ENCODE measurements at places on chromosomes 4 and X.

- peak; percentile 21 for DNase-seq
Observed at GRCh38 chrX:110734271-110734670, 61.3 kb downstream of the CHRDL1 start.

- DNase-seq, result peak; percentile 57
Observed at GRCh38 chr4:156677131-156677531, 294.5 kb downstream of the PDGFC start.

GRCh38 chr4:168688584-168688983, 191.7 kb downstream of the PALLD start:
- no peak for DNase-seq

DNA sequence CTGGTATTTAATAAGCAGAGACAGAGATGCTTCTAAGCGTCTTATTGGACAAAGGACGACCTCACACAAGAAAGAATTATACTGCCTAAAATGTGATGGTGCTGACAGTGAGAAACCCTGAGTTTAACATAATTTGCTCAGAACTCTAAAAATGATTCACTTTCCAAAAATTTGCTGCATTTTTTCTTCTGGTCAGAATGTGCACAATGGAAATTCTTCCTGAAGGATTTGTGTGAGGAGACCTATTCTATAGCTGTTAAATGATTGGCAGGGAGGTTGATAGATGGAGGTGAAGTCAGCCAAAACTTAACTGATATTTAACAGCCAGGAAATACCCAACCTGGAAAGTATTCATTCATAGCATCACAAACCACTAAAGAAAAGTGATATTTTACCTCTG, 1.7 kb downstream of the MAGEC3 start:
- peak; percentile 38 for DNase-seq

DNA sequence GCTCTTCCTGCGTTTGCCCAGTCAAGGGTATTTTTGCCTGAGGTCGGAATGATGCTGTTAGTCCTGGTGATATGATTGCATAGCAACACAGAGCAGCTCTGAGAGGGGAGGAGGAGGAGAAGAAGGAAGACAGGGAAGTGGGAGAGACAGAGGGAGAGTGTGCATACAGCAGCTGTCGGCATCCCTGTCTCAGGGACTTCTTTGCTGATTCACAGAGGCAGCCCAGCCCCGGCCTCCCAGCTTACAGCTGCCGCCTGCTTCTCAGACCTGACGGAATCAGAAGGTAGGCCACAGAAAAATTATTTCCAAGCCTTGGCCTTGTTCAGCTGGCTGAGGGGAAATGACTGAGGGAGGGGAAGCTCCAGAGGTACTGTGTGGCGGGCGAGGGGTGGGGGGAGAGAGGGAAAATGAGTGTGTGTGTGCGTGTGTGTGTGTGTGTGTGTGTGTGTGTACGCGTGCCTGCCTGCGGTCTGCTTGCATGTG, 319 bp downstream of the DRP2 start:
- DNase-seq, result peak; percentile 31

DNA sequence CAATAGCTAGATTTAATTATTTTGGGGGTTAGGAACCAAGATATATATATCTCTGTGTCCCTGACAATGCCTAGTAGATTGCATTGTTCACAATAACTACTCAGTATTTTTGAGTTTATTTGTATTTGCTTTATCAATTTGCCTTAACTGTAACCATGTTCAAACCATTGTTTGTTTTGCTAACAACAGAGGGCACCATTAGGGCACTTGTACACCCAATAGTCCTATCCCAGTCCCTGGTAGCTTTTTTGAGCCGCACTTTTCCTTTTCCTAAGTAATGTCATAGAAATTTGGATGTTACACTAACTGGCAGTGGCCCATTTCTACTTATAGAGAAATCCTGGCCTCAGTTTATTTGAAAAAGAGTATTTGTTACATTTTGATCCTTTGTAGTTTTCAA, 575 bp upstream of the KLHL5 start:
- no peak for DNase-seq

DNA sequence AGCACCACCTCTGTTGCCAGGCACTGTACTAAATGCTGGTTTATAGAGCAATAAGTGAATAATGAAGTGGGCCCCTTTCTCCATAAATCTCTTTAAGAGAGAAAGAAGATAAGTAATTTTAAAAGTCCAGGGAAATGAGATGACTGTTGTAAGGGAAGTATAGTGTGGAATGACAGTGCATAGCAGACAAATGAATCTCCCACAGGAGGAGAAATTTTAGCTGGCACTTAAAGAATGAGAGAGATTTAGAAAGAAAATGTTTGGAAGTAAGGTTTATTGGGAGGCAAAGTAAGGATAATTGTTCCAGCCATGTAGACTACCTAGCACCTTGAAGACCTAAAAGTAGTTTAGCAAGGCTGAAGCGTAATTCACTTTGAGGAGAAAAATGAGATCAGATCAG, 1081.1 kb upstream of the PABPC4L start:
- no peak for DNase-seq

DNA sequence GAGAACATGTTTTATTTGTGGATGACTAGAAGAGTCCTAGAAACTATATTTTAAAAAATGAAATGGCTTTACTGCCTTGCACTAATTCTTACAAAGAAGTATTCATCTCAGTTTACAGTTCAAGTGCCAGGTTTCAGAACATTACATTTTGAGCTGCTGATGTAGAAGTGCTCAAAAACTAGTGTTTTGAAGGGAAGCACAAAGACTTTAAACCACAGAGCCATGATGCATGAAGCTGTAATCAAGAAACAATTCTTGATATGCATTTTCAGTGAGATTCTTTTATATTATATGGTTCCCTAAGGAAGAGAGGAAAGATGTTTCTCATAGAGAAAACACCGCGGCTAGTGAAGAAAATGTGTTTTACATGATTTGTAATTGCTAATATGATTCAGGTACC, 1163.0 kb downstream of the RAPGEF2 start:
- peak; percentile 8 for DNase-seq

GRCh38 chr4:141636082-141636770, at the start of gene IL15:
Gene IL15, plus strand, starts transcription at chr4:141636583. Its CDS starts 82,882 bp downstream, at chr4:141719465.
- peak; percentile 77 for DNase-seq

DNA sequence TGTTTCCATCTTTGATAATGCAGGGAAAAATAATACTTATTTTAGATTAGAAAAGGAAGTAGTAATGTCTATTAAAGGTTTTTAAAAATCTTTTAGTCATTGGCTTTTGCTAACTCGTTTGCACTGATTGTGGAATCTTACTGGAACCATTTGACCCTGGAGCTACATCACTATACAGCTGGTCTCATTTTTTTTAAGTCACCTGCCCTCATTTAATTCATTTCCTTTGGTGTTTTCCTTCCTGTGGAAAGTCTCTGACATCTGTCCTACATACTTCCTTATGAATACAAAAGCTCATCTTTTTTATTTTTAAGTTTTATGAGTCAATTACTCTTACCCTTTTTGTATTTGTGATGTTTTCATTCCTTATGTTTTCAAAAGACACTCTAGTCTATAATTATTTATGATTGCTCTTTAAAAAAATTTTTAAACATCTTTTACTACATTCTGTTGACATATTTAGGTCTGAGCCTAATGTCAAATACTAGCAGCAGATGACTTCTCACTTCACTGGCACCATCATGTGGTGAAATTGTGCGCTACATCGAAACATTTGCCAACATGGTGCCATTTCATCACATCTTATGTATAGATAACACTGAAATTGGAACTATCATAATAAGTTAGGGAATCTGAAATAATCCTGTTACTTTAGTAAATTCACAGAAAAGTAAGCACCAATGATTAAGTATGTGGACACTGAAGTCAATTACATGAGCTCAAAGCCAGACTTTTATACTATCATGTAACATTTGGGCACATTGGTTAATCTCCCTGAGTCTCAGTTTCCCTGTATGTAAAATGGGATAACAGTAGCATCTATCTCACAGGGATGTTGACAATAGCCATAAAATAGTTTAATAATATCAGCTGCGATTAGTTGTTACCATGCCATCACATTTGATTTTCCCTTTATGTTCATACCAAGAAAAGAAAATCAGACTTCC, 9.4 kb upstream of the MMAA start:
- DNase-seq, result peak; percentile 65
